Prostate gland (tissue), 2 donors: ENCODE measurements at places on chromosomes 4 and X. TPM values are rescaled to one million over a fixed set of nuclear protein-coding genes. Genes with fewer than 3 reads are reported as not detected.

DNA sequence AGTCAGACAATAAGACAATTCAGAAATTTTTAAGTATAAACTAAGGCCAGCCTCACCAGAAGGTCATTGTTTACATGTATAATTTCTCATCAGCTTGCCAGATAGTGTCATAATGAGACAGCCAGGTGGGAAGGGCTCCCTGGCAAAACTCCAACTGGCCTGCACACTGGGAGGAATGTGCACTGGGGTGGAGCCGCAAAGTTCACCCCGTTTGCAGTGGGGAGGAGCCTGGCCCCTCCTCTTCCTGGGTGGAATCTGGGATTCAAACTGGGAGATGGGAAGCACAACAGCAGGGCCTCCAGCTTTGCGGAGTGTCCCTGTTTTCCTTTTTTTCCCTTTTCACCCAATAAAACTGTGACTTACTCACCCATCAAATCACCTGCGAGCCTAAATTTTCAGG lies 329.9 kb downstream of the SMARCA1 start:
- H3K27ac ChIP-seq, result no peak overlapping the region
- DNase-seq, result no peak
- H3K27me3 ChIP-seq, result no peaks in the 10 kb centered on the region
- no peaks in the 10 kb centered on the region for H3K36me3 ChIP-seq

- peaks cover 16% of the 10 kb centered on the region for H3K4me1 ChIP-seq
- peak; percentile 40 for DNase-seq
- H3K27ac ChIP-seq, result peak overlapping the region; percentile 93
- no peaks in the 10 kb centered on the region for H3K27me3 ChIP-seq
- H3K4me3 ChIP-seq, result peak overlapping the region; percentile 0
- H3K36me3 ChIP-seq, result no peaks in the 10 kb centered on the region
Observed at GRCh38 chr4:8438743-8439142, 1.8 kb downstream of the ACOX3 start.

GRCh38 chrX:47093248-47093647 lies 15.0 kb downstream of the RGN start:
- no peak overlapping the region for H3K4me3 ChIP-seq
- no peak for DNase-seq
- H3K4me1 ChIP-seq, result no peaks in the 10 kb centered on the region
- no peaks in the 10 kb centered on the region for H3K36me3 ChIP-seq
- no peak overlapping the region for H3K27ac ChIP-seq

- H3K36me3 ChIP-seq, result no peaks in the 10 kb centered on the region
- H3K27me3 ChIP-seq, result no peaks in the 10 kb centered on the region
- H3K4me3 ChIP-seq, result no peak overlapping the region
- H3K27ac ChIP-seq, result no peak overlapping the region
- H3K4me1 ChIP-seq, result no peaks in the 10 kb centered on the region
Observed at GRCh38 chrX:151226941-151227340, 50.6 kb downstream of the GPR50 start.

DNA sequence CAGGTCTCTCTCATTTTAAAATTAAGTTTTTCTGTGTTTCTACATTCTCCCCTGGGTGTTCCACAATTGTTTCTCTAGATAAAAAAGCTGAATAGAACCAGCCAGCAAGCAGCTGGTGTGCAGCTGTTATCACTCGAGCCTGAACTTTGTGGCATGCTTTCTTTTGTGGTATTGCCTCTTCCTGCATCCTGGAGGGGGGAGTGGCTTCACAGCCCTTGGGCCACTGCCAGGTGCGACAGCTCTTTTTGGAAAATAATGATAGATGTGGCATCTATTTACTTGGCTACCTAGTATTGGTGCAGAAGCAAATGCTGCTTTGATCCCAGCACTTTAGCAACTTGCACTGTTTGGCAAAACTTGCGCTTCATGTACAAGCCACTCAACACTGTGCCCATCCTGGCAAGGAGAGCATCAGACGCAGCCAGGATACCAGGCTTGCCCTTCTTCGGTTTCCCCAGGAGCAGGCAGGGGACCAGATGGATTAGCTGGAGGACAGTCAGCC lies 69.4 kb downstream of the HMGB2 start:
- no peak overlapping the region for H3K4me3 ChIP-seq
- no peaks in the 10 kb centered on the region for H3K36me3 ChIP-seq
- no peaks in the 10 kb centered on the region for H3K4me1 ChIP-seq
- H3K27me3 ChIP-seq, result no peaks in the 10 kb centered on the region
- DNase-seq, result no peak

GRCh38 chrX:101394372-101394771 lies 3.6 kb downstream of the RPL36A start:
- H3K36me3 ChIP-seq, result no peaks in the 10 kb centered on the region
- no peaks in the 10 kb centered on the region for H3K4me1 ChIP-seq
- H3K4me3 ChIP-seq, result no peak overlapping the region
- no peaks in the 10 kb centered on the region for H3K27me3 ChIP-seq
- H3K27ac ChIP-seq, result no peak overlapping the region

GRCh38 chr4:88320780-88321373 lies 36.5 kb upstream of the PPM1K start:
- no peaks in the 10 kb centered on the region for H3K4me1 ChIP-seq
- peak overlapping the region; percentile 73 for H3K27ac ChIP-seq
- H3K4me3 ChIP-seq, result peak overlapping the region; percentile 19
- DNase-seq, result no peak
- H3K27me3 ChIP-seq, result no peaks in the 10 kb centered on the region

DNA sequence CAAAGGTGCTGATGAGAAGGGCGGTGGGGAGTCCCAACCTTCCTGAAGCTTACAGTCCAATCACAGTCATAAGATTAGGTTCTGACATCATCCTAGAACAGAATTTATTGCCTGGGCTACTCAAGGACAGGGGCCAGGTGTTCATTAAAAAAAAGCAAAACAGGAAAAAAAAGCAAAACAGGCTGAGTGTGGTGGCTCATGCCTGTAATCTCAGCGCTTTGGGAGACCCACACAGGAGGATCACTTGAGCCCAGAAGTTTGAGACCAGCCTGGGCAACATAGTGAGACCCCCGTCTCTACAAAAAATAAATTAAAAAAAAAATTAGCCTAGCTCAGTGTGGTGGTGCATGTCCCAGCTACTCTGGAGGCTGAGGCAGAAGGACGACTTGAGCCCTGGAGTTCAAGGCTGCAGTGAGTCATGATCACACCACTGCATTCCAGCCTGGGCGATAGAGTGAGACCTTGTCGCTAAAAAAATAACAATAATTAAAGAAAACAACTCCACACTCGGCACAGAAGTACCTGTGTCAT lies 3.0 kb downstream of the RAB9A start:
- H3K4me1 ChIP-seq, result no peaks in the 10 kb centered on the region
- no peak overlapping the region for H3K27ac ChIP-seq
- no peaks in the 10 kb centered on the region for H3K36me3 ChIP-seq
- no peaks in the 10 kb centered on the region for H3K27me3 ChIP-seq
- no peak for DNase-seq

- H3K27me3 ChIP-seq, result no peaks in the 10 kb centered on the region
- no peak for DNase-seq
- H3K4me1 ChIP-seq, result no peaks in the 10 kb centered on the region
- H3K27ac ChIP-seq, result no peak overlapping the region
- H3K4me3 ChIP-seq, result no peak overlapping the region
Observed at GRCh38 chr4:54254116-54254914, 25.2 kb downstream of the PDGFRA start.

GRCh38 chrX:30610026-30610425 lies 32.5 kb upstream of the TASL start:
- no peak overlapping the region for H3K4me3 ChIP-seq
- H3K27ac ChIP-seq, result no peak overlapping the region
- no peaks in the 10 kb centered on the region for H3K27me3 ChIP-seq
- no peak for DNase-seq

GRCh38 chrX:66045894-66046293 lies 6.0 kb upstream of the VSIG4 start:
- no peak overlapping the region for H3K4me3 ChIP-seq
- no peaks in the 10 kb centered on the region for H3K27me3 ChIP-seq
- H3K36me3 ChIP-seq, result no peaks in the 10 kb centered on the region
- H3K4me1 ChIP-seq, result no peaks in the 10 kb centered on the region

DNA sequence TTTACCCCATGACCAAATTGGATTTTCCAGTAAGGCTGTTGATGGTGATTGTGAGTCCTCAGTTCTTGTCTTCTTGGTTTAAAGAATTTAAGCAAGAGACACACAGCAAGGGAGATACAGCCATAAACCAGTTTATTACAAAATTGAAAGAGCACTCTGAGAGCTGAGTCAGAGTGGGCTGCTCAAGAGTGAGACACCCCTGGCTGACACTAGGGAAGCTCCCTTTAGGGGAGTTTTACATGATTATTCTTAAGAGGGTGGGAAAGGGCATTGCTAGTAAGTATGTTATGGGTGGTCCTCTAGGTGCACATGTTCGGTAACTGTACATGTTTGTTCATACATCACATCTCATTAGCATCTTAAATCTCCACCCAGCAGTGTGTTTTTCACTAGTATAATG lies 18.8 kb upstream of the ZNF81 start:
- H3K4me3 ChIP-seq, result no peak overlapping the region
- no peaks in the 10 kb centered on the region for H3K36me3 ChIP-seq
- no peak overlapping the region for H3K27ac ChIP-seq
- H3K27me3 ChIP-seq, result no peaks in the 10 kb centered on the region
- H3K4me1 ChIP-seq, result no peaks in the 10 kb centered on the region
- DNase-seq, result no peak

- H3K27ac ChIP-seq, result no peak overlapping the region
- no peaks in the 10 kb centered on the region for H3K36me3 ChIP-seq
- DNase-seq, result no peak
- no peak overlapping the region for H3K4me3 ChIP-seq
- no peaks in the 10 kb centered on the region for H3K27me3 ChIP-seq
Observed at GRCh38 chr4:147927377-147928137, 195.7 kb downstream of the ARHGAP10 start.

DNA sequence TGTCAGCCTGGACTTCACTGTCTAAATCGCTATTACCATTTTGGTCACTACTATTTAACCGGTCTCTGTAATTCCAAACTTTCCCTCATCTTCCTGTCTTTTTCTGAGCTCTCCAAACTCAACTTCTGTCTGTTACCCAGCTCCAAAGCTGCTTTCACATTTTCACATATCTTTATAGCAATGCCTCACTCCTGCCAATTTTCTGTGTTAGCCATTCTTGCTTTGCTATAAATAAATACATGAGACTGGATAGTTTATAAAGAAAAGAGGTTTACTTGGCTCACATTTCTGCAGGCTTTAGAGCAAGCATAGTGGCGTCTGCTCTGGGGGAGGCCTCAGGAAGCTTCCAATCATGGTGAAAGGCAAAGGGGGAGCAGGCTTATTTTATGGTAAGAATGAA lies 368.3 kb upstream of the GNPDA2 start:
- no peaks in the 10 kb centered on the region for H3K4me1 ChIP-seq
- H3K27me3 ChIP-seq, result no peaks in the 10 kb centered on the region
- no peak for DNase-seq
- H3K4me3 ChIP-seq, result no peak overlapping the region
- no peaks in the 10 kb centered on the region for H3K36me3 ChIP-seq

DNA sequence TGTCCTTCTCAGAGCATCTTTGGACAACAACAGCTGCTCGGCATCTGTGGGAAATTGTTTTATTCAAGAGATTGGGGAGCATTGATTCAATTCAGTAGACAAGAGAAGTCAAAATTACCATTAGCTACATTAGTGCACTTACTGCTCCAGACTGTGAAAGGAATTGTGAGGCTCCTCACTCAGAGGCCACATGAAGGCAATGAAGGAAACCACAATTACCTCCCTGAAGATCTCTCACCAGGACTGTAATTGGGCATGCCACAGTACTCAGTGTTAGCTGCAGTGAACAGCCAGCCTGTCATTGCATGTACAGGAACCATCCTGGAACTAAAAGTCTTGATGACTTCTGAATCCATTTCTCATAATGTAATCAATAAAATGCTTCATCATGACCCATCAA lies 144.8 kb downstream of the PPA2 start:
- H3K4me3 ChIP-seq, result no peak overlapping the region
- H3K4me1 ChIP-seq, result no peaks in the 10 kb centered on the region
- no peak for DNase-seq
- no peaks in the 10 kb centered on the region for H3K27me3 ChIP-seq

GRCh38 chr4:142156256-142156655 lies 519.9 kb downstream of the IL15 start:
- H3K36me3 ChIP-seq, result no peaks in the 10 kb centered on the region
- no peak overlapping the region for H3K4me3 ChIP-seq
- H3K27ac ChIP-seq, result no peak overlapping the region
- H3K4me1 ChIP-seq, result no peaks in the 10 kb centered on the region

DNA sequence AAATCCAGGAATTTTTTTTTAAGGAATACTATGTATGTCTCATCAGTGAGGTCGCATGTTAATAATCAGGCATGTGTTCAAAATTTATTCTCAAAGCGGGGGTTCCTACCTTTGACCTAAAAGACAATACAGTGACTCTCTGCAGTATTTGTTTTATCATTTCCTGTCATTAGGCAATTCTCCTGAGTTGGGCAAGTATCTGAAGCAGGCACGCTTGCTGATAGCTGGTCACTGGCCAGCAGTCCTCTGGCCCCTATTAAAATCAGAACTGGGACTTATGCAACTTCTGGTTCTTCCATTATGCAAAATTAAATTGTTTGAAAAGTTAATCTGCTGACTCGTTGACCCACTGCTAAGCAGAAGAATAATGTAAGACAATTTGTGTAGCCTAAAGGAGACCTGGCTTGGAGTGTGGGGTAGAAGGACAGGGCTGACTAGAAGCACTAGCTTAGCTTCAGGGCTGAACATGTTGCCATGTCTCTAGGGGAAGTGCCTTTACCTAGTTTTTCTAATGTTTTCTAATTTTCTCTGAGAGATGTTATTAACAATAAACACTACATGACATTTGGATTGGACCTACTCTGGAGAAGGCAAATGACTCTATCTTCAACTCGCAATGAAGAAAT lies 36.0 kb upstream of the GABRA2 start:
- no peaks in the 10 kb centered on the region for H3K27me3 ChIP-seq
- H3K4me3 ChIP-seq, result no peak overlapping the region
- no peaks in the 10 kb centered on the region for H3K36me3 ChIP-seq
- DNase-seq, result no peak
- no peaks in the 10 kb centered on the region for H3K4me1 ChIP-seq

DNA sequence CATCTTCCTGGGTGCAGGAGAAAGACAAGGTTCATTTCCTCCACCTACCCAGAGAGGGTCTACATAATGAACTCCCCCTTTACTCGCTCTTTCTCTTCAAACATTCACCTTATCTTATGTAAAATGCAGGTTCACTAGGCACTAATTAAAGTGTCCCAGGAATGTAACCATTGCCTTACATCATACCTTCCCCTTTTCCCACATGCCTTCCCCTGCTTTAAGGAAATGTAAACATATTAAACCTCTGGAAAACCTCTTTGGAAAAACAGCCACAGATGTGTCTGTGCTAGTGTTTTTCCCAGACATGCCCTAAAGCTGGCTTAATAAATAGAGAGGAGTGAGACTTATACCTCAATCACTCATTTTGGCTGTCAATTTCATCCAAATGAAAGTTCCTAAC lies 15.8 kb downstream of the TBC1D9 start:
- DNase-seq, result no peak
- H3K4me3 ChIP-seq, result no peak overlapping the region
- H3K27ac ChIP-seq, result no peak overlapping the region
- H3K36me3 ChIP-seq, result no peaks in the 10 kb centered on the region
- H3K27me3 ChIP-seq, result no peaks in the 10 kb centered on the region

- H3K27ac ChIP-seq, result peak overlapping the region; percentile 53
- no peaks in the 10 kb centered on the region for H3K27me3 ChIP-seq
- no peak for DNase-seq
- no peaks in the 10 kb centered on the region for H3K36me3 ChIP-seq
- peaks cover 16% of the 10 kb centered on the region for H3K4me1 ChIP-seq
Observed at GRCh38 chr4:6694177-6694901, 661 bp downstream of the S100P start.

RHOXF2 gene
- not detected for total RNA-seq

MCF2 gene
- total RNA-seq, result 0.32 TPM

CENPVL2 gene
- 3.0 TPM for total RNA-seq

FAM184B gene
- total RNA-seq, result 0.09 TPM

GCNA gene
- total RNA-seq, result 1.4 TPM

IKBKG gene
- total RNA-seq, result 31.7 TPM

COL4A5 gene
- 35.1 TPM for total RNA-seq
